ENCODE measurements at places on chromosomes 1 and 21. TPM values are rescaled to one million over a fixed set of nuclear protein-coding genes. Genes with fewer than 3 reads are reported as not detected.

The CYP4Z1 gene
- total RNA-seq, result not detected

The OR2M3 gene
- total RNA-seq, result not detected

The OVAAL gene
- total RNA-seq, result not detected

The ZMYND12 gene
- total RNA-seq, result 0.69 TPM

The VSIG8 gene
- total RNA-seq, result not detected

The DDX59 gene
- 19.0 TPM for total RNA-seq

The CD247 gene
- 130 TPM for total RNA-seq

- no peaks in the 10 kb centered on the region for H3K27me3 ChIP-seq
- H3K4me1 ChIP-seq, result peaks cover 9% of the 10 kb centered on the region
- H3K4me3 ChIP-seq, result no peak overlapping the region
- no peak for DNase-seq
Observed at GRCh38 chr1:97947695-97948094, 26.9 kb upstream of the DPYD start.

DNA sequence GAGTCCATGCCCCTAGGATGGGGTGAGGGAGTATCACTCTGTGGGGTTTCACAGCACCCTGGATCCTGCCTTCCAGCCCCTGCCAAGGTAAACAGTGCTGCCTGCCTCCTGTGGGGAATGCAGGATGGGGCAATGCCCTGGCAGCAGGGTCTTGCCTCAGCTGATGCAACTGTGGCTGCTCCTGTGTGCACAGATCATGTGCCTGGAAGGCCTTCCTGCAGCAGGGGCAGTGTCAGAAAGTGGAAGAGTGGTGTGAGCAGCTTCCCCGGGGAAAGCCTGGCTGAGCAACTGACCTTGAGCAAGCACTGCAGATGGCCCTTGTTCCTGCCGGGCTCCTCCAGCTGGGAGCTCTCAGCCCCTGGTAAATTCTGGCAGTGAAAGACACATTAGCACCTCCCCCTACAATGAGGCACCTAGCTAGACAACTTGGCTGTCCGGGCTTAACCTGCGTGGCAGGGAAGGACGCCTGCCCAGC lies 9.9 kb downstream of the TOR3A start:
- H3K4me3 ChIP-seq, result no peak overlapping the region
- no peak for DNase-seq
- H3K36me3 ChIP-seq, result peaks cover 25% of the 10 kb centered on the region
- H3K27ac ChIP-seq, result no peak overlapping the region

DNA sequence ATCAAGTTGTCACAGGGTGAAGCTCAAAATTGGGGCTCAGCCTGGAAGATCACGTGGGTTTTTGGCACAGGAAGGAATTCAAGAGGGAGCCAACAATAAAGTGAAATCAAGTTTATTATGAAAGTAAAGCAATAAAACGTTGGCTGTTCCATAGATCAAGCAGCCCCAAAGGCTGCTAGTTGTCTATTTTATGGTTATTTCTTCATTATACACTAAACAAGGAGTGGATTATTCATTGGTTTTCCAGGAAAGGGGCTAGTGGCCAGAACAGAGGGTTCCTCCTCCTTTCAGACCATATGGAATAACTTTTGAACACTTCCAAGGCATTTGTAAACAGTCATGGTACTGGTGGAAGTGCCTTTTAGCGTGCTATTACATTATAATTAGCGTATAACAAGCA lies 723.5 kb upstream of the ADAMTS5 start:
- H3K27ac ChIP-seq, result no peak overlapping the region
- no peaks in the 10 kb centered on the region for H3K27me3 ChIP-seq
- H3K4me1 ChIP-seq, result no peaks in the 10 kb centered on the region
- H3K36me3 ChIP-seq, result no peaks in the 10 kb centered on the region

- no peaks in the 10 kb centered on the region for H3K36me3 ChIP-seq
- no peak overlapping the region for H3K27ac ChIP-seq
- H3K4me1 ChIP-seq, result no peaks in the 10 kb centered on the region
- DNase-seq, result no peak
- no peak overlapping the region for H3K4me3 ChIP-seq
Observed at GRCh38 chr1:67441739-67442281, 11.6 kb upstream of the SERBP1 start.

GRCh38 chr1:198934901-198935305 lies 296.1 kb downstream of the PTPRC start:
- no peak overlapping the region for H3K27ac ChIP-seq
- H3K4me3 ChIP-seq, result peak overlapping the region; percentile 65
- DNase-seq, result peak; percentile 82
- no peaks in the 10 kb centered on the region for H3K36me3 ChIP-seq
- peaks cover 38% of the 10 kb centered on the region for H3K4me1 ChIP-seq
- no peaks in the 10 kb centered on the region for H3K27me3 ChIP-seq

DNA sequence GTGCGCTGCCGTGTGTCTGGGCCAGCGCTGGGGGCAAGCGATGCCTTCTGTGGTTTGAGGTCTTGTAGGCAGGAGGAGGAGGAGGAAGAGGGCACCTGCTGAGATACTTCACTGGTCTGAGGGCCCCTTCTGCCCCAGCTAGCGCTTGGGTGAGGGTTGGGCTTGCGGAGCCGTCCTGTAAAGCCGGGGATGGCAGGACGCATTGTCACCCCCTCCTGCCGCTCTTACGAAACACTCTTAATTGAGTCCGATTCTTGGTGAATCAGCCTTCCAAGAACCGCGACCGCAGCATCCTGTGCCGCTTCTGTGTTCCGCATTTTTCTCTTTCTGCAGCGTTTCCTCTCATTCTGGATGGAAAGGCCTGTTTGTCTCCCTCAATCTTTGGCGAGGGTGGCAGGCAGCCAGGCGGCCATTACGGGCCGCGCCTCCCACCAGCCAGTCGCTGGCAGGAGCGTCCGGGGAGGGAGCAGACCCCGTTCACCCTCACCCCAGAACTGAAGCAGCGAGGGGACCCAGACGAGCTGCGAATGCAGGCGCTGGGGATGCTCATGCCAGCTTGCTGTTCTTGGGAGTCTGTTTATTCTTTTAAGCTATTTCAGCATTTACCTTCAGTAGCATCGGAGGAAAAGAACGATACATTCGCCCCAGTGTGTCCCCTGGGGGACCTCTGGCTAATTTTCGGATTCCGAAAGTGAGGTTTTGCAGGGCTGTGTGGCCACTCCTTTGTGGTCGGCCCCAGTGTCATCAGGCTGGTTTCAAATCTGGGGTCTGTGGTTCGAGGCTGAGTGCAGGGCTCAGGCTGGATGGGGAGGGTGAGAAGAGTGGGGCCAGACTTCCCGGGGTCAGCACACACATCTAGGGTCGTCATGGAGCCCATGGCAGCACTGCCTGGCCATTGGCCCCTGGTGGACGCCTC lies 62.7 kb downstream of the SKI start:
- H3K36me3 ChIP-seq, result no peaks in the 10 kb centered on the region
- peak overlapping the region; percentile 47 for H3K4me3 ChIP-seq
- H3K27me3 ChIP-seq, result no peaks in the 10 kb centered on the region
- peaks cover 85% of the 10 kb centered on the region for H3K4me1 ChIP-seq
- DNase-seq, result peak; percentile 76

DNA sequence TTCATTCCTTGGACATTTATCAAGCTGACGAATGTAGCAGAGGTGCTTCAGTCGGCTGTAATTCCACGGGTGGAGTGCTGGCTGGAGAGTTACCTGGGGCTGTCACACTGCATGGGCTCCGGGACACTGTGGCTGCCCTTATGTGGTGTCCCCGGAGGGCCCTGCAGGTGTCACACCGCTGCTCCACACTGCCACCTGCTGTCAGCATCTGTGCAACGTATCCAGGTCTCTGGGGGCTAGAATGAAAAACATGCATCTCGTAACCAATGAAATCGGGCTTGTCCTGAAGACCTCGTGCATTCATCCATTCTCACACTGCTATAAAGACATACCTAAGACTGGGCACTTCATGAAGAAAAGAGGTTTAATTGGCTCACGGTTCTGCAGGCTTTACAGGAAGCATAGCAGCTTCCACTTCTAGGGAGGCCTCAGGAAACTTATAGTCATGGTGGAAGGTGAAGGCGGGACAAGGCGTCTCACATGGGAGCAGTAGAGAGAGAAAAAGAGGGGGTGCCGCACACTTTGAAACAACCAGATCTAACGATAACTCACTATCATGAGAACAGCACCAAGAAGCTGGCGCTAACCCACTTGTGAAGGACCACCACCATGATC lies 46.7 kb upstream of the PCBP3 start:
- DNase-seq, result peak; percentile 77
- H3K4me1 ChIP-seq, result peaks cover 19% of the 10 kb centered on the region
- no peak overlapping the region for H3K4me3 ChIP-seq
- H3K27me3 ChIP-seq, result no peaks in the 10 kb centered on the region

DNA sequence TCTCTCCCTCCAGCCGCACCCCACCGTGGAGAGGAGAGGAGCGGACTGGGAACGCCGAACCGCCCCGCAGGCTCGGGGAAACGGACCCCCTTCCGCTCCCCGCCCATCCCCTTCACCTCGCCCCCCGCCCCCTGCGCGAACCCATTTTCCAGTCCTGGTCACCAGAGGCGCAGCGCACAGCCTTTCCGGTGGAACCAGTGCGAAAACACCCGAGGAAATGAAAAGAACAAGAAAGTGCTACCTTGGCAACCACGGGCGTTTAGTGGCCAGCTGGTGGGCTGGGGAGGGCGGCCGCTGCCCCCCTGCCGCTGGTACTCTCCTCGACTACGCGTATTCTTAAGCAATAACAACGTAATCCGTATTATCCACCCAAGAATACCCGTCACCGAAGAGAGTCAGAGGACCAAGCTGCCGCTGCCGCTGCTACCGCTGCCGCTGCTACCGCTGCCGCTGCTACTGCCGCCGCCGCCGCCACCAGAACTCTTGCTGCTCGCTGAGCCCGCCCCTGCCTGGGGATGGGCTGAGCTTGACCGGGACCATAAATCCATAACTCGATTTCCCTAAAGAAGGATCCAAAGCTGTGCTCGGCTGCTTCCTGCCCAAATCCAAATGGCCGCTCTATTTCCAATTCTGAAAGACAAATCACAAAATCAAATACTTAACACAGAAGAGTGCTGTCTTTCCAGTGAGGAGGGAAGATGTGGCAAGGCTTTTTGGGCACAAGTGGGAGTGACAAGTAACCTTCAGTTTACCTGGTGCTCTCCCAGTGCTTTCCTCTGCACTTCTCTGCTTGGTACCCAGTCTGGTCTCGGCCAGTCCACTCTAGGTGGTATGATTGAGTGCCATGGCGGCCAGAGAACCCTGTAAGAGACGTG lies 125.2 kb upstream of the DPYD start:
- no peaks in the 10 kb centered on the region for H3K36me3 ChIP-seq
- peaks cover 19% of the 10 kb centered on the region for H3K4me1 ChIP-seq
- no peak overlapping the region for H3K4me3 ChIP-seq
- peaks cover 55% of the 10 kb centered on the region for H3K27me3 ChIP-seq
- no peak overlapping the region for H3K27ac ChIP-seq

- H3K4me3 ChIP-seq, result no peak overlapping the region
- H3K4me1 ChIP-seq, result peaks cover 19% of the 10 kb centered on the region
- no peak overlapping the region for H3K27ac ChIP-seq
- H3K36me3 ChIP-seq, result peaks cover 55% of the 10 kb centered on the region
- H3K27me3 ChIP-seq, result no peaks in the 10 kb centered on the region
- no peak for DNase-seq
Observed at GRCh38 chr1:151314137-151314875, 12.9 kb downstream of the PI4KB start.

DNA sequence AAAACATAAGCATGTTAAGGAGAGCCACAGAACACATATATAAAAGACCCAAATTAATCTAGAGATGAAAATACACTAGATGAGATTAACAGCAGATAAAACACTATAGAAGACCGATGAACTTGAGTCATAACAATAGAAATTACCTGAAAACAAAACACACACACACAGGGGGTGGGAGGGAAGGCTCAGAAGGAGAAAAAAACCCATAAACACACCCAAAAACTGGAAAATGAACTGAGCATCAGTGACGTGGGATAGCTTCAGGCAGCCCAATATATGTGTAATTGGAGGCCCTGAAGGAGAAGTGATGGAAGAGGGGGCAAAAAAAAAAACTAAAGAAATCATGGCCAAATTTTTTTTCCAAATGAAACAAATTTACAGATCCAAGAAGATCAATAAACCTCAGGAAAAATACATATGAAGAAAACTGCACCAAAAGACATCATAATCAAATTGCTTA lies 11.4 kb downstream of the ALDH9A1 start:
- no peak overlapping the region for H3K4me3 ChIP-seq
- H3K27me3 ChIP-seq, result no peaks in the 10 kb centered on the region
- peaks cover 16% of the 10 kb centered on the region for H3K36me3 ChIP-seq
- H3K27ac ChIP-seq, result no peak overlapping the region
- no peak for DNase-seq
- peaks cover 17% of the 10 kb centered on the region for H3K4me1 ChIP-seq

DNA sequence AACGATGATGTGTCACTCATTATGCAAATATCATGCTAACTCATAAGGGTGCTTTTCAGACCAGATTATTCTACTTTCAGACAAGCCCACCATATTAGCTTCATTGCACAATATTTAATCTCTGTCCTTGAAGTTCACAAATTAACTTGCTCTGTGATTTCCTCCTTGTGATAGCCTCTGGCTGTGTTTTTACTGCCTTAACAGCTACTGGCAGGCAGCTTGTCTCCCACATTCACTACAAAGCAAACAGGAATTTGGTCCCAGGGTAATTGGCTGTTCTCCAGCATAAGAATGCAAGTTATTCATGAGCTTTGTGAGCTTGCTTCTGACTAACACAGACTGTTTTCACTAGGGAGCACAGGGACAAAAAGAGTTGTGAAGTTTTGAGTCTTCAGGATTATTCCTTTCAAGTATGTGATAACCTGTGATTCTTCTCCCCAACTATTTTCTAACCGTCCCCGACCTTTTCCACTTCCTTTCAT lies 87.9 kb upstream of the HMCN1 start:
- H3K27me3 ChIP-seq, result no peaks in the 10 kb centered on the region
- H3K27ac ChIP-seq, result no peak overlapping the region
- H3K4me1 ChIP-seq, result peaks cover 25% of the 10 kb centered on the region
- H3K36me3 ChIP-seq, result no peaks in the 10 kb centered on the region

DNA sequence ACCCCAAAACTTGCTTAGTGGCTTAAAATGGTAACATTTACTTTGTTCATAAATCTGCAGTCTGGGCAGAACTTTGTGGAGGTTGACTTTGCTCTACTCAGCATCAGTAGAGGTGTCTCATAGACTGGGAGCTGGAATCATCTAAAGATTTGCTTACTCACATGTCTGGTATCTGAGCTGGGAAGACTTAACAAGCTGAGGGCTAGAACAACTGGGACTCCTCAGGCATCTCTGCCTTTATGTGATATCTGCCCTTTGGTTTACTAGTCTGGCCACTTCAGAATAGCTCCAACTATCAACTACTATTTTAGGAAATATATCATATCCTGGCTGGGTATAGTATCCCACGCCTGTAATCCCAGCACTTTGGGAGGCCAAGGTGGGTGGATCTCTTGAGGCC lies 82.5 kb downstream of the C4BPA start:
- H3K27ac ChIP-seq, result no peak overlapping the region
- no peaks in the 10 kb centered on the region for H3K36me3 ChIP-seq
- DNase-seq, result no peak
- H3K27me3 ChIP-seq, result no peaks in the 10 kb centered on the region
- no peak overlapping the region for H3K4me3 ChIP-seq

DNA sequence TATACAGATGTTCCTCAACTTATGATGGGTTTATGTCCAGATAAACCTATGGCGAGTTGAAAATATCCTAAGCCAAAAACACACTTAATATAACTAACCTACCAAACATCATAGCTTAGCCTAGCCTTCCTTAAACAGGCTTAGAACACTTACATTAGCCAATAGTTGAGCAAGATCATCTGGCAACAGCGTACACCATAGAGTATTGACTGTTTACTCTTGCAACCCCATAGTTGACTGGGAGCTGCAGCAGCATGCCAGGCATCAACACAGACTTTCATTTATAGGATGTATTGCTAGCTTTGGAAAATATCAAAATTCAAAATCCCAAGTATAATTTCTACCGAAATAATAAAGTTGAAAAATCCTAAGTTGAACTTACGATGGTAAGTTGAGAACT lies 5.5 kb upstream of the LCE2D start:
- H3K4me3 ChIP-seq, result no peak overlapping the region
- no peak overlapping the region for H3K27ac ChIP-seq
- DNase-seq, result no peak
- no peaks in the 10 kb centered on the region for H3K36me3 ChIP-seq
- no peaks in the 10 kb centered on the region for H3K27me3 ChIP-seq

Data from CD8-positive, alpha-beta memory T cell (primary cell).